ENCODE measurements at places on chromosomes 3 and 15.

- no peak for DNase-seq
Observed at GRCh38 chr15:60720086-60720485, 241.1 kb upstream of the ICE2 start.

DNA sequence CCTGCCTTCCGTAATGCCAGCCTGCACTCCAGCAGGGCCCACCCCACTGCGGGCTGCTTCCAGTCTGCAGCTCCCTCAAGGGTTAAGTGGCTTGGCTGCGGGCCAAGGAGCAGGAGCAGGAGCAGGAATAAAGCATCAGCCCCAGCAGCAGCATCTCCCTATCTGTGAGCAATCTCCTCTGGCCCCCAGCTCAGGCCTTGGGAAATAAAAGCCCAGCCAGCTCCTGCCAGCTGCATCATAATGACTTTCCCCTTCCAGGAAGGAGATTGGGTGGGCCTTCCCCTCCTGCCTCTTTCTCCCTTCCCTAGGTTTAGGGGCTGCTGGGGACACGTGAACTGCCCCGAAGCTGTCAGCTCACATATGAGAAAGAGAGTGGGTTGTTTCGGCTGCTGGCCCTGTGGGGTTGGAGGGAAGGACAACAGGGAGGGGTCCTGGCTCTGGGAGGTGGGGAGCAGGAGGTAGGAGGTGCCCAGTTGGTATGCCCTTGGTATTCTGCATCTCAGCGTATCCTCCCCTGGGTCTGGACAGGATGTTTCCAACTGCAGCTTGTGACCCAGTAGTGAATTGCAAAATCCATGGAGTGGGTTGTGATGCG, 34.6 kb upstream of the FGD5 start:
- DNase-seq: no peak

DNA sequence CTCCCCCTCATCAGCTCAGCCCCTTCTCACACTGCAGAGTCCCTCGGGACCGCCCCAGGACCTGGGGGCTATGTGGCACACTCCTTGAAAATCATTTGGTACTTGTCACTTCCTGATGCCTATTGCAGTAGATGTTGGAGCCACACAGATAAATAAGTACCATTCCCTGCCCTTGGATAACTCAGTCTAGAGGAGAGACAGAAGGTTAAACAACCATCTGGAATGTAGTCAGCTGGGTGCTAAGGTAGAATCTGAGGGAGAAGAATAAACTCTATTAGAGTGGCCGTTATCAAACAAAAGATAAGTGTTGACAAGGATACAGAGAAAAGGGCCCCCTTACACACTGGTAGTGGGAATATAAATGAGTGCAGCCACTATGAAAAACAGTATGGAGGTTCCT, 112.3 kb upstream of the NR2E3 start:
- no peak for DNase-seq

GRCh38 chr15:68791431-68792283, 29.0 kb downstream of the ANP32A start:
- peak; percentile 43 for DNase-seq

DNA sequence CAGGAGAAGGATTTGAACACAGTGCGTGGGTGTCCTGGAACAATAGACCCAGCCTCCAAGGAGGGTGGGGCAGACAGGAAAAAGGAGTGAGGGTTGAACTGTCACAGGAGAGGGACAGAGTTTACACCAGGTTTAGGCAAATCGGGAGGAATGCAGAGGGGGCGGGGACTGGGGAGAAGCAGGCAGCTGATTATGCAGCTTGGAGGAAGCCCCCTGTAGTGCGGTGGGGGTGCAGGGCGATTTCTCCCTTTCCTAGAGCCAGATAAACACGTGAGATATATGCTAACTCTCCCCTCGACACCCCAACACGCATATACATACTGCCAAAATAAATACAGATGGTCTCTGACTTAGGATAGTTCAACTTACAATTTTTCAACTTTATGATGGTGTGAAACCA, 108.6 kb upstream of the PRR20G start:
- no peak for DNase-seq

DNA sequence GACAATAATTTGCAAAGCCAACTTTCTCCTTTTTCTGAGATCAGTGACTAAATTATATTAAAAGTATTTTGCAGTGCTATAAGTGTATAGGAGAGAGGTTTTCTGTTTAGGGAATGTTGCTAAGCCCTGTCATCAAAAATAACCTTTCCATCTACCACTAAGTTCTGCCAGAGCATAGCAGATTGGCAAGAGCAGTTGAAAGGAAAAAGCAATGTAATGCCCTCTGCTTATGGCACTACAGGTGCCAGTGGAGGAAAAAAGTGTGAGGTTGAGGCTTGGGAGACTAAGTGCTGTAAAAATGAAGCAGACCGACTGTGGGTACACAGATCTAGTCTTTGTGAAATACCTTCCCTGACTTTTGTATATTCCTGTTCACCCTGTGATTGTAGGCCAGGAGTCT, 11.5 kb downstream of the FILIP1L start:
- DNase-seq: no peak

DNA sequence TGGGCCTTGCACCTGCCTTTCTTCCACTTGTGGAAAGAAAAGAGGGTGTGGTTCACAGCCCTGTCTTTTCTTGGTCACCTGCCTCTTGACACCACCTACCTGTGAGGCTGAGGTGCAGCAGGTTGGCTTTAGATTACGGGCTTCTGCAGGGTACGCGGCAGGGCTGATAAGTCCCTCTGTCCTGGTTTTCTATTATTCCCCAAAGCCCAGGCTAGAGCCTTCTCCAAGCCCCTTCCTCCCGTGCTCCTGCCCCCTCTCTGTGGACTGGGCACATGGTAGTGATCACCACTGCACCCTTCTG, 44.8 kb upstream of the HACD2 start:
- DNase-seq: no peak

- DNase-seq: no peak
Observed at GRCh38 chr3:107239703-107240102, 137.5 kb upstream of the CCDC54 start.

DNA sequence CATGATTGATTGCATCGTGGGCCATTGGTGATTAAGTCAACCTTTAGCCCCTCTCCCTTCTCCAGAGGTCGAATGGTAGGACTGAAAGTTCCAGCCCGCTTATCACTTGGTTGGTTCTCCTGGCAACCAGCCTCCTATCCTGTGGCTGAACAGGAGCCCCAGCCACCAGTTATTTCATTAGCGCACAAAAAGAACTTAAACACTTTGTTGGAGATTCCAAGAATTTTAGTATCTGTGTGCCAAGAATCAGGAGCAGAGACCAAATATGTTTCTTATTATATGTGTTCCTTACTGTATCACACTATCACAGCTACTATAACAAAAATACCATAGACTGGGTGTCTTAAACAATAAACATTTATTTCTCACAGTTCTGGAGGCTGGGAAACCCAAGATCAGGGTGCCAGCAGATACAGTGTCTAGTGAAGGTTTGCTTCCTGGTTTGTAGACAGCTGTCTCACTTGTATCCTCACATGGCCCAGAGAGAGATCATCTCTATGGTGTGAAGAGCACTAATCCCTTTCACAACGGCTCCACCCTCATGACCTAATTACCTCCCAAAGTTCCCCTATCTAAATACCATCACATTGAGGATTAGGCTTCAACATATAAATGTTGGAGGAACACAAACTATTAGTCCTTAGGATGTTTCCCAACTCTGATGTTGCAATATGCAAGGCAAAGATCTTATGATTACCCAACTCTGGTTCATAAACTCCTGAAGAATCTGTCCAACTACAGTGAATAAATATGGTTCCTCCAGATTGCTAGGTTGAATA, 30.5 kb upstream of the APH1B start:
- no peak for DNase-seq

- no peak for DNase-seq
Observed at GRCh38 chr15:62578960-62579359, 413.9 kb upstream of the C2CD4B start.

GRCh38 chr3:79040701-79041100, 727.1 kb downstream of the ROBO1 start:
- no peak for DNase-seq

Measured in activated CD8-positive, alpha-beta memory T cell treated with anti-CD3 and anti-CD28 coated beads for 4 hours (primary cell).